NCI-H1105 (cell line): ENCODE measurements at places on chromosomes 2 and 18.
A peak's percentile ranks its signal among the peaks of the same experiment; 100 is the strongest.

GRCh38 chr2:144770616-144771230 is 250.8 kb upstream of the ZEB2 start:
- DNase-seq, result no peak

DNA sequence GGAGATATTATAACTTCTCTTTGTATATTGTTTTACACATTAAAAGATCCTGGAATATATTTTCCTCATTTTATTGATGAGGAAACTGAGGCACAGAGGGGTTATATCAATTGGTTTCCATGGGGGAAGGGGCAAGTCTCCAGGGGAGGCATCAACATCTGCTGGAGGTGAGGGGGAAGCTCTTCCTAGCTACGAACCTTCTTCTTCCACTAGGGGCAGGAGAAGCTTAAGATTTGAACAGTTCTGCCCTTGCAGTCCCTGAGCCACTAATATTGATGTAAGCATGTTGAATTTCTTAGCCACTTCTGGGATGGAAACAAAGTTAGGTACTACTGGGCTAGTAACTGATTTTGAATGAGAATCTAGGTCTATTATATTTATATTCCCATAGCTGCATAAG is 140.1 kb upstream of the AQP4 start:
- no peak for DNase-seq

DNA sequence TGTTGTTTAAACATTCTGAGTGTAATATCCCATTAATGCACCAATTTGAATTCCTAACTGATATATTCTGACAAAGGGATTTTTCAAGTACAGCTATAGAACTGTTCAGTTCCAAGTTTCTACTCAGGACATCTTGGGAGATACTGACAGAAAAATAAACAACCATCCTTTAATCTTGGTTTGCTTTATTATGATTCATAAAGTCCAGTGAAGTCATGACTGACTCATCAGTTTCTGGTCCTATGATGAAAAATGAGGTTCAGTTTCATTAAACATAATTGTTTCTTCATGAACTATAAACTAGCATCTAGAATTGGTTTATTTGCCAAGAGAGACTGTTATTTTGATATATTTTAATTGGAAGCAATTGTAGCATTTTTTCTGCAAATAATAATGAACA is 896.2 kb downstream of the CCDC85A start:
- no peak for DNase-seq

DNA sequence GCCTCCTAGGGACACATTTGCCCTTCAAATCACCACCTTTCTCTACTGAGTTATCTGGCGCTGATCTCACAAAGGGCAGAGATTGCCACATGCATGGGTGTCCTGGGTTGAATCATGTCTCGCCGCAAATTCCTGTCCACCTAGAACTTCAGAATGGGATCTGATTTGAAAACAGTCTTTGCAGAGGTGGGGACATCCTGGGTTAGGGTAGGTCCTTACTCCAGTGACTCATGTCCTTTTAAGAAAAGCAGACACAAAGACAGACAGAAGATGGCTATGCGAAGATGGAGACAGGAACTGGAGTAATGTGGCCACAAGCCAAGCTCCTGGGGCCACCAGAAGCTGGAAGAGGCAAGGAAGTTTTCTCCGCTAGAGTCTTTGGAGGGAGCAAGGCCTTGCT is 197.4 kb upstream of the SMIM21 start:
- no peak for DNase-seq

GRCh38 chr2:201118961-201119854 is 3.2 kb downstream of the CFLAR start:
- DNase-seq, result no peak

GRCh38 chr2:234998404-234999211 is 46.8 kb downstream of the SH3BP4 start:
- DNase-seq, result no peak

GRCh38 chr18:28716338-28716737 is 539.4 kb upstream of the CDH2 start:
- DNase-seq, result no peak

- no peak for DNase-seq
Measured at GRCh38 chr18:59760619-59761600, 63.7 kb upstream of the CCBE1 start.

GRCh38 chr2:112031473-112032223 is 23.4 kb upstream of the TMEM87B start:
- peak; percentile 77 for DNase-seq

- no peak for DNase-seq
Measured at GRCh38 chr2:37587817-37588216, 83.6 kb downstream of the CDC42EP3 start.

- DNase-seq, result no peak
Measured at GRCh38 chr2:72341639-72342038, 194.0 kb upstream of the CYP26B1 start.

- no peak for DNase-seq
Measured at GRCh38 chr2:196334710-196335109, 163.3 kb upstream of the STK17B start.

DNA sequence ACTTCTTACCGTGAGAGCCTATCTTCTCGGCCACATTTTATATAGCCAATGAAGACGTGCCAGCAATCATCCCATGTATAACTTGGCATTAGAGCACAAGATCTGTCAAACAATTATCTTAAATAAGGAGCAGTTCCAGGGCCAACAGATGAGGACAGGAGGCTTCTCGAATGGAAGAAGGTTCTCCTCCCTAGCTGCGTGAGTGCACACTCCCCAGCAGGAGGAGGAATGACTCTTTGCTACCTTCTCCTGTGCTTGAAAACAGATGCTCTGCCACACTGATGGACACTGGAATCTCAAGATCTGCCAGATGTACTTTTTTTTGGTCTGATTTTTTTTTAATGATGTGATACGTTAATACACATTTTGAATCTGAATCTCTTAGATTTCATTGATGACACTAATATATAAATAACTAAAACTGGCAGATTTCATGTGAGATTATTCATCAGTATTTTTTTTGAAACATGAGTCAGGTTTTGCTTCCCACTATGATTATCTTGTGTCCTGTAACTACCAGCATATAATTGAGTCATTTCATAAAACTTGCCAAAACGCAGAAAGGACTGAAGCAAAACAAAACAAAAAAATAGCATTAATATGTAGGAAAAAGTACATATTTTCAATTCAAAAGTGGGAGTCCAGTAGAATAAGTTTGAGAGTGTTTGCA is 626 bp upstream of the VIT start:
- DNase-seq, result no peak

GRCh38 chr18:6054256-6054842 is 159.0 kb upstream of the TMEM200C start:
- no peak for DNase-seq

DNA sequence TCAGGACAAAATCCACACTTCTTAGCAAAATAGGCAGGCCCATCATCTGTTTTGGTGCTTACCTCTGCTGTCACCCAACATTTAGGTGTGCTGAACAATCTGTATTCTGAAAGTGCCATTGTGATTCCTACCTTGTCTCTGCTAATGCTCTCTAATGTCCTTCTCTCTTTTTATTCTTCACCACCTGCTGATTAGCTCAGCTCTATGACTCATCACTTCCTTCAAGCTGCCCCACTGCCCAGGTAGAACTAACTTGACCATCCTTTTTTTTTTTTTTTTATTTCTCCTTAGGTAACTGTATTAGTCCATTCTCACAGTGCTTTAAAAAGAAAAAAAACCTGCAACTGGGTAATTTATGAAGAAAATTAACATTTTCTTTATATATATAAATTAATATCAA is 478.7 kb upstream of the POU3F3 start:
- no peak for DNase-seq

GRCh38 chr2:120336749-120337148 is 9.2 kb upstream of the INHBB start:
- no peak for DNase-seq

- DNase-seq, result no peak
Measured at GRCh38 chr2:174522553-174522952, 35.7 kb upstream of the GPR155 start.

- no peak for DNase-seq
Measured at GRCh38 chr2:152068226-152068625, 30.6 kb downstream of the CACNB4 start.

- DNase-seq, result no peak
Measured at GRCh38 chr2:142165790-142166189, 35.0 kb upstream of the LRP1B start.

- DNase-seq, result no peak
Measured at GRCh38 chr2:26645762-26646161, 4.6 kb upstream of the CIB4 start.

DNA sequence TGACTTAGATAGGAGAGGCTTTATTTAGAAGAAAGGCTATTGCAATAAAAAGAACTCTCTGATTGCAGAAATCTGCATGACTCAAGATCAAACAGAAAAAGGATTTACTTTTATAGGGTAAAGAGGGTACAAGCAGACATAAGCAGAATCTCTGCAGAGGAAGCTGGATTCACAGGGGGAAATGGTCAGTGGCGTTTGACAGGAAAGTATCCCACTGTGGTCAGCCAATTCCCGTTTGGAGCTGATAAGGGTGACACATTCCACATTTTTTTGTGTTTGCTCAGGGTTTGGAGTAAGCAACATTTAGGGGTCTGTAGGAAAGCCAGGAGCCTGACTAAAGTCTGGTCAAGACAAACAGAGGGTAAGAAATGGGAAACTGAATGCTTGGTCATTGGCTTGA is 23.9 kb upstream of the SCYGR5 start:
- no peak for DNase-seq

DNA sequence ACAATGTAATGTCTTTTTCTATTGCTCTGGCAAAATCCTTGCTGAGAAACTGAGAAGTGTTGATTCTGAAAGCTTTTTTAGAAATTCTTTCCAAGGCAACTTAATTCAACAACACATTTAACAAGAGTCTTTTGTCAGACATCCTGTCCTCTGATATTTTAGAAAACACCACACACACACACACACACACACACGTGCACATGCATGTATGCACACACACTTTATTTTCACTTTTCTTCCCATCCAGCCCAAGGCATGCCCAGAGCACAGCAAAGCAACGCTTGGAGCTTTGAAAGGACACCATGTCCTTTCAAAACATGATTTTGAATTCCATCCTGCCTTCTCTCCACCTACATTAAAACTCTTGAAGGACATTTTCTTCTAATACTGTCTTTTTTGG is 116.1 kb downstream of the ATL2 start:
- no peak for DNase-seq

DNA sequence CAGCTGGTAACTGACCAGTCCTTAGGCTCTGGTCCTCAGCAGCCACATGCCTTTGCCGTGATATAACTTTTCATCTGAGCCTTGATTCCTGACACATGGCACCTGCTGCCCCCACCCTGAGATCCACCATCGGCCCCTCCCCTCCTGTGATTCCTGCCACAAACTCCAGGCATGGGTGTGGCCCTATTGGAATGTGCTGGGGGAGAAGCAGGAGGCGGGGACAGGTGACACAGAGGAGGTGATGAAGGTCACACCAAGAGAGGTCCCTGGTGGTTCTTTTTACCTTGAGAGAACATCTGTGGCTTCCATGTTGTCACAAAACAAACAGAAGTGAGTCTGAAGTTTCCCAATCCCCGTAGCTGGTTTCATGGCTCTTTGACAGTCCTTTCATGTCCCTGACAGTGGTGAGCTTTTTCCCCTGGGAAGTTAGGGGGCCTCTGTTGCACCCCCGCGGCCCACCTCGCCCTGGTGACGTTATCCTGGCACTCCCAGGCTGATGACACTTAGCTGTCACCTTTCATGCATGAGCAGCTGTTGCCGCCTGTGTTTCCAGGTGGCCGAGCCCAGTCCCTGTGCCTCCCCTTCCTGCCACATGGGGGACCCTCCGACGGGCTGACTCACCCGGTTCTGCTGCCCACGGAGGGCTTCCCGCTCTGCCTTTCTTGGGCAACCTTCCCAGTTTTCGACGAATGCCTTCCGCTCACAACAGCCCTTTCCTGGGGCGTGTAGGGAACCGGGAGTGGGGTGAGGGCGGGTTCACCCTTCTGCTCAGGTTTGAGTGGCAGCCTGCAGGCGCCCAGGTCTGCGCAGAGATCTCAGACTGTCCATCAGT is 66.3 kb upstream of the GLI2 start:
- DNase-seq, result no peak

GRCh38 chr2:11540148-11540995 is 6.5 kb downstream of the GREB1 start:
- DNase-seq, result peak; percentile 66

- no peak for DNase-seq
Measured at GRCh38 chr2:17719562-17720371, 33.8 kb downstream of the SMC6 start.

DNA sequence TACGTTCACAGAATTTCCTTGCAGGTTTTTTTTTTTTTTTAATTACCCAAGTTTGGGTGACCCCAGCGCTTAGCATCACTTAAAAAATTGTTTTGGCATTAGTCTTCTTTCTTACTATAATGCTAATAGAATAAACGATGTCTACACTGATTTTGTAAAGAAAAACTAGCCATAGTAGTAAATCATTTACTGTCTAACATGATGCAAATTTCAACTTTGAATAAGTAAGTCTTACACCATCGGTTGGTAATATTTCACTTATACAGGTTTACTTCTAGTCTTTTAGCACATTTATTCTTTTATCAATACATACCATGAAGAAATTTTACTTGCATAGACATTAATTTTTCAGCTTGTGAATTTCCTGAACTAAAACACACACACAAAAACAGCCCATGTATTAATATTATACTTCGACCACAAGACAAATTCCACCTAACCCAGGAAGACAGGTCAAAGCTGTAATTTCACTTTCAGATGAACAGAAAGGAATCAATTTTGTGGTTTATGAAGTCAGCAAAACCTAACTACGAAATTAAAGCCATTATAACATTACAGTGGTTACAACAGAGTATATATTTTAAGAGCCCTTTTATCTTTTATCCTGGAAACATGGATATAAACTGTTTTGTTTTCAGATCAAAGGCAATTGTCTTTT is 1.9 kb downstream of the YES1 start:
- no peak for DNase-seq

- DNase-seq, result no peak
Measured at GRCh38 chr18:49988101-49988500, 174.8 kb upstream of the ACAA2 start.

GRCh38 chr2:239836021-239836765 is 188.9 kb downstream of the NDUFA10 start:
- no peak for DNase-seq

- DNase-seq, result no peak
Measured at GRCh38 chr2:184294831-184295230, 303.5 kb upstream of the ZNF804A start.

GRCh38 chr2:42602218-42602875 is 33.9 kb downstream of the MTA3 start:
- DNase-seq, result peak; percentile 40

DNA sequence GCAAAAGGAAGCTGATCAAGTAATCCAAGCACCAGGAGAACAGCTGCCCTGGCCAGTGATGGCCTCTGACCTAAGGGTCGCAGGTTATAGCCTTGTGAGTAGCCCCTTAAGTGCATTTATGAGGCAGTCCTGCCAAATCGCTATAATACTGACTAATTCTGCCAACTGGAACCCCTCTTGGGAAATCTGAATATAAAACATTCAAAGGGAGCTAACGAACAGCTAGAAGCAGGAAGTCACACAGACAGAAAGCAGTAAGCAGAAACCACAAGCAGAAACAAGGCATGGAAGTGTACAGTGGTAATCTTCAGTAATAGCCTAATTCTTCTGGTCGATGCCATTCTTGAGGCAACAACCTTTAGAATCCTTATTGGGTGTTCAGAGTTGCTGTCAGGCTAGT is 521.3 kb downstream of the METTL4 start:
- no peak for DNase-seq
